Fibroblast of gingiva (primary cell): ENCODE measurements at places on chromosomes 5 and 9.

DNA sequence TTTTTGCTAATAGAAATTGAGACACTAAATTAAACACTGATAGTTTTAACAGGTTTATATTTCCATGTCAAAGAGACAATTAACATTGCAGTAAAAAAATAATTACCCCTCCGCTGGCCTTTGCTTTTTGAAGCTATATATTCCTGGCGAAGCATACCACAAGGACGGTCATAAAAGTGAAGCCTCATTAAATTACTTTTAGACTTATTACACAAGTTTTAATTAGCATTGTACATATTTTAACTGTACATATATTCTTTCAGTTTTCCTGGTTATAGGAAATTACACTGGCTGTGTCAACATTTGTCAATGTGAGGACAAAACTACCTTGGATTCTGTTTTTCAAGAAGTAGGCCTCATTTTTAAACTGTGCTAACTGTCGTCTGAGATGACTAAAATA lies 1.2 kb downstream of the CDKN2A start:
- no peak for DNase-seq

DNA sequence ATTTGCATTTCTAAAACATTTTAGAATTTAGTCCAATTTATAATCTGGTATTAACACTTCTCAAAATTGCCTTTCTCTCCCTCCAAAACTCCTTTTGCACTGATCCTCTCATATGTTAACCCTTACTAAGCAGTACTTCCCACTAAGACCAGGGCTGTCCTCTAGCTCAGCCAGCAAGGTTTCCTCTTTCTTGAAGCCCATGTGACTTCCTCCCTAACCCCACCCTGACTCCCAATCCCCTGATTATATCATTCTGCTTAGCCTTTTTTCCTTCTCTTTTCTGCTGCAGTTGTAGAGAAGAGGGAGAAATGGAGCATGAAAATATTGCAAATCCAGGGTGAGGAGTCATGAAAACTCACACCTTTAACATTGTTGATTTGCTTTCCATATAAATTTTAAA lies 241.7 kb downstream of the MCTP1 start:
- DNase-seq: no peak

DNA sequence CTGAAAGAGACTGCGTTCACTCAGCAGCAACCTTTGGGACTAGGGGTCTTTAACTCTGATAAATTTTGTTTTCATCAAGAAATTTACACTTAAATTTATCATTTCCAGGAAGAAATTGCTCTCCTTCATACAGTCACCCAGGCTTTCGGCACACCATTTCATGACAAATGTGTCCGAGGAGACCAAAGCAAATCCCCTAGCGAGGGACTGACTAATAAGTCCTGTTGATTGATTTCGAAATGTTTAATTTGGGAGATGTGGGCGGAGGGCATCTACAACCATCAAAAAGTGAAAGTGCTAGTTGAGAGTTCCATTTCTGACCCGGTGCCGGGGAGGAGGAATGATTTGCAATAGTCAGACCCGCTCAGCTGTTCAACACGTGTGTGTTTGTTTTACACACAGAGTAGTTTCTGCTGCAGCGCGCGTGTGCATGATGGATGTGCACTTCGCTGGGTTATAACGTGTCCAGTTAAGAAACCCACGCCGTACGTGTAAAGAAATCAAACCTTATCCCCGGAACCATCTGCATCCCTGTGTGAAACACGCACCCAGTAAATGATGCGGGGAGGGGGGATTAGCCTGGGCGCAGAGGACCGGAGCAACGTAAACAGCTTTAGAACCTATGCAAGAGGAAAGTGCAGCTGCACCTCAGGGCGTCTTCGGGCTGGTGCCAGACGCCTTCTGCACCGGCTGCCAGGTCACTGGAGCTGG lies 845 bp upstream of the NR4A3 start:
- DNase-seq: peak; percentile 92

GRCh38 chr5:158430166-158430797 lies 571.3 kb upstream of the CLINT1 start:
- DNase-seq: no peak

DNA sequence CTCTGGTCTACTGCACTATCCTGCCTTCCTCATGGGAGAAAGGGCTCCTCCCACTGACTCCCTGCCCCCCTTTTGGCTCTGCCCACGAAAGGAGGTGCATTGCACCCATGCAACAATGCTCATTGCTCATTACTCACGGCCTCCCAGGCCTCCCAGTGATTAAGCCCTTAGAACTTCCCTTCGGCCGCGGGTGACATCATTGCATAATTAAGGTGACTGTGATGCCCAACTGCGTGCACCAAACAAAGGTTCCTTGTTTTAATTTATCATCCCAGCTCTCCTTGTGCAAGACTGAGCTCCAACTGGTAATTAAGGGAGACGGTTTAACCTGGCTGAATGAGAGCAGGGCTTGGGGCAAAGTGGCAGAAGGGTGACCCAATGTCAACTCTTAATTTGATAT lies 180.4 kb downstream of the GAS1 start:
- DNase-seq: peak; percentile 55

GRCh38 chr5:151058891-151059489 lies 21.8 kb downstream of the TNIP1 start:
- DNase-seq: no peak

GRCh38 chr5:150112201-150113046 lies 26.1 kb upstream of the CSF1R start:
- DNase-seq: peak; percentile 83

DNA sequence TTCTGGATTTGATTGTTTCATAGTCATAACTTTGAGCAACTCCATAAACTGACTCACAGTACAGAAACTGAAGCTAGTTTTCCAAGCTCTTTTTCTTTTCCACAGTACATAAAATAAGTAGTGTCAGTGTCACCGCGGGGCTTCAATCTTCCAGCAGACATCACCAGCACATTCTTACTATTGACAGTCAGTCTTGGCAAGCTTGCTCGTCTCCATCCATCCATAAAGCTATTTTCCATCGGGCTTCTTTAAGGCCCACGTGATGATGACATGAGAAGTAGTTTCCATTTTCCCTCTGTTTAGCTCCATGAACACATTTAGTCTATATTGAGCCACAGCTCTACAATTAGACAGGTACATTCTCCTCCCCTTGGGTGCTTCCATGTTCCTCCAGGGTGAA lies 443.4 kb downstream of the KDM4C start:
- no peak for DNase-seq

- DNase-seq: no peak
These were observed 19.2 kb downstream of the ADCY2 start for GRCh38 chr5:7415123-7415522.

DNA sequence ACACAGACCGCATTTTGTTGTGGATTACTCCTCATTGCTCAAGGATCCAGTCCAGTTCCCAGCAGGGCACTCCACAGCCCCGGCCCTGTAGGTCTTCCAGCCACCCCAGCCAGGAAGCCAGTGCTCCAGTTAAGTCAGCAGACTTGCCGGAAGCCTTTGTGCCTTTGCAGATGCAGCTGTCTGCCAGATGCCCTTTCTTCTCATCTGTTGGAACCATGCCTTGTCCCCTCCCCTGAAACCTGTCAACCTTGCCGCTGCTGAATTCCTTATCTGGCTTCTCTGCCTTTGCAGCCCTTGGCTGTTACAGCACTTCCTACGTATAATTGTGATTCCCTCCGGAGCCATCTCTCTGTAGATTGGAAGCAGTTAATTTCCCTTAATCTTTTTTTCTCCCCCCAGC lies 28.4 kb downstream of the PSAT1 start:
- DNase-seq: peak; percentile 44

DNA sequence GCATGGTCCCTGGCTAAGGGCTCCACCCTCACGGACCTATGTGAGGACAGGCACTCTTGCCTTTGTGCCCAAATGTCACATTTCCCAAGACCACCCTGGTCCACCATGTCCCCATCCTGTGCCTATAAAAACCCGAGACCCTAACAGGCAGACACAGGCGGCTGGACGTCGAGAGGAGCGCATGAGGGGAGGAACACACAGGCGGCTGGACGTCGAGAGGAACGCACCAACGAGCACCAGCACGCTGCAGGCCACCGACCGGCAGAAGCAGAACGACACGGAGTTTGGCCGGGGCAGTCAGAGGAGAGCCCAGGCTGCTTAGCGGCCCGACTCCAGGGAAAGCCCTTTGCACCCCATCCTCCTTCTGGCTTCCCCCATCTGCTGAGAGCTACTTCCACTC lies 119.9 kb downstream of the ADAMTS2 start:
- DNase-seq: no peak

GRCh38 chr5:134524272-134524825 lies 1.1 kb upstream of the JADE2 start:
- DNase-seq: peak; percentile 80

GRCh38 chr5:121762426-121762825 lies 89.3 kb upstream of the FTMT start:
- no peak for DNase-seq
